ENCODE measurements at places on chromosomes 1 and 21.

- DNase-seq: peak; percentile 63
These were observed 80.0 kb downstream of the NDUFS5 start for GRCh38 chr1:39105841-39106765.

- no peak for DNase-seq
These were observed 32.8 kb upstream of the RNF11 start for GRCh38 chr1:51203121-51203873.

GRCh38 chr21:44295646-44296045 lies 4.2 kb upstream of the PFKL start:
- no peak for DNase-seq

GRCh38 chr1:103265551-103265950 lies 157.2 kb upstream of the COL11A1 start:
- no peak for DNase-seq

GRCh38 chr1:230591678-230592077 lies 50.6 kb upstream of the COG2 start:
- DNase-seq: no peak

- DNase-seq: no peak
These were observed 13.3 kb upstream of the PDC start for GRCh38 chr1:186474208-186474607.

DNA sequence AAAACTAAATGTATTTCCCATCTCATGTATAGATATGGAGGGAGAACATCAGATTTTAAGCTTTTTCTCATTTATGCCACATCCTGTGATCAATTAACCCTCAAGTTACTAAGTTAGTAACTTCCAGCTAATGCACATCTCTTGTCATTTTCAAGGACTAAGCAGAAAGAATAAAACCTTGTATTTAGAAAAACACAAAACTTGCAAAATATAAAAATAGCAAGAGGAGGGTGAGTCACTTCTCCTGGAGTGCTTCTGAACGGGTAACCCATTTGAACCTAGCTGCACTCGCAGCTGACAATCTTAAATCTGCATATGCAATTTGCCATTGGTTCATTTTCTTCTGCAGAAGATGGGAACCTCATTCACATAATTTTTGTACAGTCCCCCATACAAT lies 500.5 kb downstream of the SETD4 start:
- no peak for DNase-seq

DNA sequence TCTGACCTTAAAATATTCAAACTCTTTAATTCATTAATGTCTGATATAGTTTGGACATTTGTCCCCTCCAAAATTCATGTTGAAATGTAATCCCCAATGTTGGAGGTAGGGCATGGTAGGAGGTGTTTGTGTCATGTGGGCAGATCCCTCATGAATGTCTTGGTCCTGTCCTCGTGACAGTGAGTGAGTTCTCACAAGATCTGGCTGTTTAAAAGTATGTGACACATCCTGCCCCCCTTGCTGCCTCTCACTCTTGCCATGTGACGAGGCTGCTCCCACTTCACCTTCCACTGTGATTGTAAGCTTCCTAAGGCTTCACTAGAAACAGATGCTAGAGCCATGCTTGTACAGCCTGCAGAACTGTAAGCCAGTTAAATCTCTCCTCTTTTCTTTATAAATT lies 21.3 kb upstream of the FBXO28 start:
- DNase-seq: no peak

- no peak for DNase-seq
These were observed 32.6 kb downstream of the OR2G3 start for GRCh38 chr1:247638011-247638410.

DNA sequence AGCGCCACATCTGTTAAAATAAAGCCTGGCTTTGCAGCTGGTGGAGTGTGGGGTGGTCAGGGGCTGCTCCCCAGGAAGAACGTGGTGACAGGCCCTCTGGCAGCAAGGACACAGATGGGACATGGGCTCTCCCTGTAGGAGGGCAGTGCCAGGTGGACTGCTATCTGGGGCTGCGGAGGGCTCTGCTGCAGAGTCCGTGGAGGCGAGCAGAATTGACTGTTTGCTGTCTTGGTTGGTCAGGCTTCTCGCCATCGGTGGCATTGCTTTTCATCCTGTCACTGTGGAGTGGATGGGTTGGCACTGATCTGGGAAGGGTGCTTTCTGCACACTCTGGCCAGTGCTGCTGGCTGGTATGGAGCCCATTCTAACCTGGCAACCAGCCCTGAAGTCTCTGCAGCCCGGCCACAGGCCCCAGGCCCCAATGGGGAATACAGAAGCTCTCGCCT lies 103.0 kb downstream of the LAMC2 start:
- DNase-seq: no peak

DNA sequence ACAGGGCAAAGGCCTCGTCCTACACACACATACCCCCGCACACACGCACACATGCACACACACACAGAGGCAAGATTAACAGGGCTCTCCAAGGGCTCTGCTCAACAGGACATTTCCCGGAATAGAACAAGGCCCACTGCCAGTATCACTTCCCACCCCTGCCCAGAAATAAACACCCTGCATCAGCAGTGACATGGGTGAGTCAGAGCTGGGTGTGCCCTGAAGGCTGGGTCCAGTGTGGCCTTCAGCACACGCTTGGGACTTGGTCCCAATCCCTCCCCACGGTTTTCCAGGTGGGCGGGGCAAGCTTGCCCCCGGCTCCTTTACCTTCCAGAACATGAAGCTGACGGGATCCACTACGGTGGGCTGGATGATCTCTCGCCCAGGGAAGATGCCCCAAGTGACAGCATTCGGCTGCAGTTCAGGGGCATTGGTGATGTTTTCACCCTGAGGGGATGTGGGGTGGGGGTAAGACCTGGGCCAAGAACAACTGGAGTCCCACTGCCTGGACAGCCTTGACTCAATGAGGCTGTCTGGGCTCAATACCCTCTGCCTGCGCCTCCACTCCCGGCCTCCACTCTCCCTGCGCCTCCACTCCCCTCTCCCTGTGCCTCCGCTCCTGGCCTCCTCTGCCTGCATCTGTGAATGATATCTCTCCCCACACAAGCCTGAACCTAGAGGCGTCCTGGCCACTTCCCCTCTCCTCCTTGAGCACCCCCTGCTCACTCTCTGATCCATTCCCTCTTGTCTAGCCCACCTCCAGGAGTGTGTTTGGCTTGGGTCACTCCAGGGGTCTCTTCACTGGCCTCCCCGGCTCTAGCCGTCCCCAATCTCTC lies 14.7 kb downstream of the MTHFR start:
- DNase-seq: peak; percentile 78

GRCh38 chr1:67404212-67404620 lies 26.0 kb downstream of the SERBP1 start:
- no peak for DNase-seq

GRCh38 chr1:150187560-150187931 lies 37.8 kb downstream of the PLEKHO1 start:
- no peak for DNase-seq

- DNase-seq: no peak
These were observed 32.4 kb downstream of the SPTA1 start for GRCh38 chr1:158654086-158654485.

DNA sequence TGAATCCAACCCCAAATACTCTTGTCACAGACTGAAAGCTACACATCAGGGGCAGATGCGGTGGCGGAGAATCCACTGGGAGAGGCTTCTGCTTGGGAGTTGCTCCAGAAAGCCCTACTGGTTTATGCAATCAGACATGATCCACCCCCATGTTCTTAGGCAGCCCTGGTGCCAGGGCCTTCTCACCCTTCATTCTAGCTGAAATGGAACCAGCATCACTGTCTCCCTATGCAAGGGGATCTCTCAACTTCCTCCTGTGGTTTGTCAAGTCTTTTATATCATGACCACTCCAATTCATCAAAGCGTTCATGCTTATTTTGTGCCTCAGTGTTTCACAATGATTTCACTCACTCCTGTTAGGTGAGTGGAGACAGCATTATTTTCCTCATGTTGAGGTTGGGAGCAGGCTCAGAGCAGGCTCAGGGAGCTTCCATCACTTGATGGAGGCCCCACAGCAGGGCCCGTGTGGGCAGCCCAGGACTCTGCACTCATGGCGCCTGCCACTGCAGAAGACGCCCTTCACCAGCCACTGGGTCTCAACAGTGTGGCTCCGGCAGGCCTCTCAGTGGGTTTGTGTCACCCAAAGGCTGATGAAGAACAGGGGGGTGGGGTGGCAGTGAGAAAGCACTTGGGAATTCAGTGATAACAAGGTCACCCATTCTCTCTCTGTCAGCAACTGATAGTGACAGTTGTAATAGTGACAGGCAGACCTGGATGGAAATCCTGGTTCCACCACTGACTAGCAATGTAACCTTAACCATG lies 67.1 kb downstream of the CD58 start:
- no peak for DNase-seq

DNA sequence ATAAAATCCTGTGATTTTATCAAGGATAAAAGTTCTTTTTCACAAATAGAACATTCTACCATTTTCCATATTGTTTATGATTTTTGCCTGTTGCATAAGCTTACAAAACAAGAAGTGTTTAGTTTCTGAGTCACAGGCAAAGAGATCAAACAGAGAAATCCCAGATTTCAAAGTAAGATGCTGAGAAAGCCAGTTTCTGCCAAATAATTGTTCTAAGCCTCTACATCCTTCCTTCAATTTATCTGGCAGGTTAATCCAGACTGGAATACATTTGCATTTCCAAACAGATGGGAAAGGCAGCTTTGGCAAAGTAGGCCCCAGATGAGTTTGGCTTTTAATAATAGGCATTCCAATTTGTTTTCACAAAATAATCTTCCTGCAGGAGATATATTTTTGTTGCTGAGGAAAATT lies 2.5 kb downstream of the SLC1A7 start:
- no peak for DNase-seq

GRCh38 chr1:226021801-226022200 lies 22.7 kb upstream of the SDE2 start:
- DNase-seq: no peak

- DNase-seq: no peak
These were observed 102.3 kb upstream of the CD34 start for GRCh38 chr1:208013210-208013609.

- DNase-seq: no peak
These were observed 11.4 kb upstream of the KLHL12 start for GRCh38 chr1:202938287-202938925.

- DNase-seq: no peak
These were observed 29.7 kb downstream of the OPTC start for GRCh38 chr1:203523667-203524066.

GRCh38 chr21:44416193-44416592 lies 39.1 kb upstream of the LRRC3 start:
- no peak for DNase-seq

GRCh38 chr1:36366091-36366661 lies 19.5 kb downstream of the STK40 start:
- no peak for DNase-seq

DNA sequence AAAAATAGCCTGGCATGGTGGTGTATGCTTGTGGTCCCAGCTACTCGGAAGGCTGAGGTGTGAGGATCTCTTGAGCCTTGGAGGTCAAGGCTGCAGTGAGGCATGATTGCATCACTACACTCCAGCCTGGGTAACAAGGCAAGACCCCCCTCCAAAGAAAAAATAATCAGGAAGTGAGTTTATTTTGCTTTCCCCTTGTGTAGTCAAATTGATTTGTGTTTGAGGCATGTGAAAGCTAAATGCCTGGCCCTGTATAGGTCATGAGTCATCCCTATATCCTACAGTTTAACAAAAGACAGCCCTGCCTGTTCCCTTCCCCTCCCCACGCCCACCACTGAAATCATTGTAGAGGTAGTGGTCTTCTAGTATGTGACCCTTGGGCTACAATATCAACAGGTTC lies 241.4 kb upstream of the JUN start:
- DNase-seq: no peak

DNA sequence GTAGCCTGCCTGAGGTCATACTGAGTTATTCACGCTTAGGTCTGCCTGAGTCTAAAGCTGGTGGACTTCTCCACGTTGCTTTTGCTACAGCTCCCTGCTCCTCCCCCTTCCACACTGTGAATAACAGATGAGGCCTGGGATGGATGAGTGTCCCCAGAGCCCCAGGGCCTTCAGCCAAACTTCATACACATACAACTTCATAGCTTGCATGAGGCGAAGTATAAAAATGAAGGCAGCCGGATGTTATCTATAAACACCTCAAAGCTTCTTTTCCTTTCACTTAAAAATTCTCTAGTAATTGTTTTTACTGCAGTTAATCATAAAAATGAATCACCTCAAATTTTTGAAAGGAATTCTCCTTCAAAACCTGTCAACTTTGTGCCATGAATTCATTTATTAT lies 70.2 kb downstream of the DAB1 start:
- no peak for DNase-seq

GRCh38 chr21:31180256-31181081 lies 142.2 kb upstream of the KRTAP19-8 start:
- DNase-seq: peak; percentile 39

- no peak for DNase-seq
These were observed 123.8 kb upstream of the CTTNBP2NL start for GRCh38 chr1:112272101-112272772.

DNA sequence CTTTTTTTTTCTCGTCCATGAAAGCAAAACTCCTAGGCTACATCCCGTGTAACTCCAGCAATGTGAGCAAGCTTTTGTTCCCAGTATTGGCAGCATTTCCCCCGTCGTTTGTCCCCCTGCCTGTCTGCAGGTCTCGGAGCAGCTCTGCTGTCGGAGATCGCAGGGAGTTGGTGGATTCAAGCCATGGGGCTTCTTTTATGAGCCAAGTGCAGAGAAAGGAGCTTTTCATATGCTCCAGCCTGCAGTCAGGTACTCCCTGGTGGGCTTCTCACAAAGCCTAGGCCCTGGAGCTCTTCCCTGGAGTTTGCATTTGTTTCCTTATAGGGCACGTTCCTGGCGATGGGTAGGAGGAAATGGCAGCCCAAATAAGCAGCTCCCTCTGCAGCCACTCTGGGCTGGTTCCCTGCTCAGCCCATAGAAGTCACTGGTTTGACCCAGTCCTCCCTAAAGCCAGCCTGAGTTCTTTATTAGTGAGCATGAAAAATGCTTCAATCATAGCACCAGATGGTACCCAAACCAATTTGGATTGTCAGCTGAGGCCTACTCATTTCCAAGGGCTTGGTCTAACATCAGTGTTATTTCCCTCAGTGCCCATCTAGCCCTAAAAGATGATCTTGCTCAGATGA lies 78.3 kb downstream of the NUF2 start:
- no peak for DNase-seq

GRCh38 chr21:21101911-21102310 lies 103.7 kb downstream of the NCAM2 start:
- DNase-seq: no peak

DNA sequence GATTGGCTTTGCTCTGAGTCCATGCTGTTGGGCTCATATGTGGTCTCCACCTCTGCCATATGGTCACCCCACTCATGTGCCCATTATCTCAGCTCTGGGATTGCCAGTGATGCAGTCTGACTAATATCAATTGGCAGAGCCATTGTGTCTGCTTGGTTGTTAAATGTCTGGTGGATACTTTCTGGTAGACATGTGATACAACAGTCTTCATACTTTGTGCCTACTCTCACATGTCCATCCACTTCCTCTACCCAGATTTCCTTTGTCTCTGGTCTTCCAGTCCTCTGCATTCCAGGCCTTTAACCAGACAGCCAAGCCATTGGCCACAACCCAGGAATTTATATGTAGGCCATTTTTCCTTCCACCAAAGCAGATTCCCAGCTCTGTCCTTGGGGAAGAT lies 30.8 kb upstream of the DIPK1A start:
- no peak for DNase-seq

All from H54 (cell line).